ENCODE measurements at places on chromosomes 1 and 21.
A peak's percentile ranks its signal among the peaks of the same experiment; 100 is the strongest.

GRCh38 chr1:85224734-85225623 is 24.2 kb upstream of the SYDE2 start:
- no peak for DNase-seq

GRCh38 chr1:197083474-197083873 is 16.4 kb upstream of the F13B start:
- DNase-seq: no peak

- DNase-seq: no peak
These were observed 32.8 kb upstream of the ZNF281 start for GRCh38 chr1:200442537-200443156.

DNA sequence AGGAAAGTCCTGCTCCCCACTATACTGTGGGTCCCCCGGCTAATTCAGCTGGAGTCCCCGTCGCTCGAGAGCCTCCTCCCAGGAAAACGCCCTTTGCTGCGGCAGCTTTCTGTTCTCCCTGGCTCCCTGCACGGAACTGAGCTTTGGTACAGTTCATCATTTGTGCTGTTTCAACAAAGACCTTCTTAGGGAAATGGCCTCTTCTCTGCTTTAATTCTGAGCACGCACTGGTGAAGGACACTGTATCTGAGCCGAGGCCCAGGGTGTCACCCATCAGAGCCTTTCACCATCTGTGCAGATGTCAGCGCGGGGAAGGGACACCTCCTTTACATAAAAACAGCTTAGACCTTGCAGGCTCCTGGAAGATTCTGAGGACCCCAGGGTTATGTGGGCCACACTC is 13.5 kb upstream of the PEX10 start:
- no peak for DNase-seq

GRCh38 chr1:52503706-52504105 is 49.2 kb downstream of the TUT4 start:
- DNase-seq: no peak

GRCh38 chr1:221708987-221709386 is 32.9 kb downstream of the DUSP10 start:
- DNase-seq: peak; percentile 69

DNA sequence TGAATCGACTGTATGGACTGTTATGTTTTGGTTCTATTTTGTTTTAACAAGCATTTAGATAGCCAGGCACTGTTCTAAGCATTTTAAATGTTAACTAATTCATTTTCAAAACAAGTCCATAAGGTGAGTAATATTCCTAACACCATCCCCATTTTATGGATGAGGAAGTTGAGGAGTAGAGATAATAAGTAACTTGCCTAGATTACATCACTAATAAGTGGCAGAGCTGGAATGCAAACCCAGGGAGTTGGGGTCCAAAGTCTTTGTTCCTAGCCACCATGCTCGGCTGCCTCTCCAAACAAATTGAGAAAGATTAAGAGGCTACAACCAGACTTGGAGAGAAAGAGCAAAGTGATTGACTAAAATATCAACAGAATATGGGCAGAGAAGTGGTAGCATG is 12.6 kb upstream of the LEPR start:
- no peak for DNase-seq

- no peak for DNase-seq
These were observed 646.2 kb downstream of the ADGRL2 start for GRCh38 chr1:82446955-82447354.

DNA sequence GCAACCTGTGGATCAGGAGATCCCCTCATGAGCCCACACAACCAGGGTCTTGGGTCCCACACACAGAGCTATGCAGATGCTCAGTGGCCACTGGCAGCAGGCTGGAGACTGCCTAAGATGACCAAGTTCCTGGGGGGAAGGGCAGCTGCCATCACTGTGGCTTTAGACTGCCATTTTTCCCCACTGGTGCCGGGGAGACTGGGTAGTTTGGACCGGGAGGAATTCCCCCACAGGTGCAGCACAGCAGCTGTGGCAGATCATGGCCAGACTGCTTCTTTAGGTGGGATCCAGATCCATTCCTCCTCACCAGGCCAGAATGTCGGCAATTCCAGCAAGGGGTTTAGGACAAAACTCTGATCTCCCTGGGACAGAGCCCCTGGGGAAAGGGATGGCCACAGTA is 45.7 kb upstream of the HIVEP3 start:
- no peak for DNase-seq

DNA sequence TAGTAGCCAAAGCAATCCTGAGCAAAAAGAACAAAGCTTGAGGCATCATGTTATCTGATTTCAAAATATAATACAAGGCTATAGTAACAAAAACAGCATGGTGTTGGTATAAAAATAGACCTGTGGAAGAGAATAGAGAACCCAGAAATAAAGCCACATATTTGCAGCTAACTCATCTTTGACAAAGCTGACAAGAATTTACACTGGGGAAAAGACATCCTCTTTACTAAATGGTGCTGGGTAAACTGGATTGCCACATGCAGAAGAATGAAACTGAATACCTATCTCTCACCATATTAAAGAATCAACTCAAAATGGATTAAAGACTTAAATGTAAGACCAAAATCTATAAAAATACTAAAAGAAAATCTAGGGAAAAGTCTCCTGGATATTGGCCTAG is 59.5 kb upstream of the CD55 start:
- DNase-seq: no peak

DNA sequence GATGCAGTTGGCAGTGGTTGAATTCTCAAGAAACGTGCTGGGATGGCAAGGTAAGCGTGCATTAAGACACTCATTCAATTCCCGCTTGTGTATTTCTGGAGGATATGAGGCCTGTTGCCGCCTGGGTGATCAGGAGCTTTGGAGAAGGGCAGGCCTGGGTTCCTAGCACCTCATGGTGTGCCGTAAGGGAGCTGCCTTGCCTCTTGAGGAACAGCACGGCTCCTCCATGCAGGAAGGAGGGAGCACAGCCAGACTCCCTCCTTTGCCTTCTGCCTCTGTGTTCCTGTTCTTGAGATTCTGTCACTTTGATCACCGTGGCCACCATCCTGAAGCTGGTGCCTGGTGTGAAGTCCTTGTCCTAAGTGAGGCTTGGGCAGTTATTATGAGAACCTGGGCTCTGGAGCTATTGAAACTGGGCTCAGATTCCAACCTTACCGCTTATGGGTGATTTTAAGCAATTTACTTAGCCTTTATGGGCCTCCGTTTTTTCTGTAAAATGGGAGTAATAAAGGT is 18.3 kb downstream of the SLFNL1 start:
- no peak for DNase-seq

GRCh38 chr1:67948151-67949080 is 102.0 kb downstream of the DIRAS3 start:
- no peak for DNase-seq

GRCh38 chr1:41875487-41875886 is 43.2 kb downstream of the HIVEP3 start:
- DNase-seq: no peak

DNA sequence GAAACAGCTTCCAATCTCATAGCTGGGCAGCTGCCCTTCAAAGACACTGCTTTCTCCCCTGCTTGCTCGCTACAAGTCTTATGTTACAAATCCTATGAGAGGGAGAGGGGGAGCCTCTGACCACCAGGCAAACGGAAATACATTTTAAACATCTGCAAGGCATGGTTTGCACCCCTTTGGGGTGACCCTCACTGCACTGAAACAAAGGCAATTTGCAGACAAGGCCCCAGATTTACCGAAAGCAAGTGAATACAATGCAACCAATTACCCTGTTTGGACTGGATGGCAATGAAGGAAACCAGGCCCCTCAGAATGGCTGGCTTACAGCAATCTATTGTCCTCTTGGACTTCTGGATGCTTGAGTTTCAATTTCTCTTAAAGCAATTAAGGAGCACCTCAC is 11.8 kb upstream of the ATP13A2 start:
- DNase-seq: no peak

DNA sequence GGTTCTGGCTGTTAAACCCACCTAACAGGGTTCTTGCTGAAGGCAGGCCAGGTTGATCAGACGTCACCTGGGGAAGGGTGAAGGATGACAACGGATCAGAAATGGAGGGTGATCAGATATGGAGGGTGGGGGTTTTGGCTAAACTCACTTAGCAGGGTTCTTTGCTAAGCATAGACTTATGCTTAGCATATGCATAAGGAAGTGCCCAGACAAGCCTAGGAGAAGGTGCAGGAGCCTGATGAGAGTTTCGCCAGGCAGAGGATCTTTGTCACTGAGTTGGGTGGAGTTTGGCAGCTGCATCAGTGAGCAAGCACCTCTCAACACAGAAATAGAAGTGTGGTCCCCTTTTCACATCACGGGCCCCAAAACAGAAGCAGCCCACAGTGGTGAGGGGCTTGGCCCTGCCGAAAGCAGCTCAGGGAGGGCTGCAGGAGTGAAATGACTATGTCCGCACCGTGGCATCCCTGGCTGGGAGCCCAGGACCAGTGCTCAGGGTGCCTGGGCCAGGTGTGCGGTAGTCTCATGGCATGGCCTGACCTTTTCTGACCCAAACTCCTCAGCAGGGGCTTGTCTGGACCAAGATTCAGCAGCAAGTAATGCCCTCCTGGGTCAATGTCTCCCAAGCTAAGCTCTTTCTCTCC is 101.6 kb downstream of the AJAP1 start:
- DNase-seq: peak; percentile 31

- no peak for DNase-seq
These were observed 2.1 kb upstream of the A3GALT2 start for GRCh38 chr1:33322870-33323585.

GRCh38 chr1:234069760-234070159 is 165.3 kb downstream of the SLC35F3 start:
- peak; percentile 27 for DNase-seq

DNA sequence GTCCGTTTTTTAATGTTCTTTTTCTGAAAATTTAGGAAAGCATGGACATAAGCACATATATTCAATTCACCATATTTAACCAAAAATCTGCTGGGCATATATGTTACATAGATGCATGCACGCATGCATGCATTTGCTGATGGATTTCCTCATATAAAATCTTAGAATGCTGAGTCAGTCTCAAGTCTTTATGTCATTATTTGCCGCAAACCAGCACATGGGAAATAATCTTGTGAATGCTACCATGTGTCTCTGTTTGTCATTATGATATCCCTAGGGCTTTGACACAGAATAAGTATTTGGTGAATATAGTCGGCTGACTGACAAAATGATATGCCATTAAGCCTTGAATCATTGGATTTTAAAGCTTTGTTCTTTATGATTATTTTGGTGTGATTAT is 776.5 kb downstream of the KCNT2 start:
- no peak for DNase-seq

DNA sequence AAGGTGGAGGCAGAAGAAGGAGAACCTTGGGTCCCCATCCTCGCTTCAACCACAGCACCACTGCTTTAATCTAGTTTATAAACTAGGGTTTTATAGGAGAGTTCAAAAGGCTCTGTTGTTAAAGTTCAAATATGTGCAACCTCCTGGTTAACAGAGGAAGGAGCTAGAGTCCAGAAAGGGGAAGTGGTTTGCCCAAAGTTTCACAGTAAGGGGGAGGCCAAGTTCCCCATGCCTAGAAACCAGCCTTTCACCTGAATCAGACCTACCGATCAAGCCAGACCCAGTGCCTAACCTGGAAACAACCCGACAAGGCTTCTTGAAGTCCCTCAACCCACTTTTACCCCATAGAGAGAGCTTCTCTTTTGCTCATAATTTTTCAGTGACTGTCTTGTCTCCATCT is 106.5 kb downstream of the PLPP3 start:
- peak; percentile 72 for DNase-seq

GRCh38 chr1:97204468-97204867 is 482.9 kb downstream of the PTBP2 start:
- DNase-seq: no peak

DNA sequence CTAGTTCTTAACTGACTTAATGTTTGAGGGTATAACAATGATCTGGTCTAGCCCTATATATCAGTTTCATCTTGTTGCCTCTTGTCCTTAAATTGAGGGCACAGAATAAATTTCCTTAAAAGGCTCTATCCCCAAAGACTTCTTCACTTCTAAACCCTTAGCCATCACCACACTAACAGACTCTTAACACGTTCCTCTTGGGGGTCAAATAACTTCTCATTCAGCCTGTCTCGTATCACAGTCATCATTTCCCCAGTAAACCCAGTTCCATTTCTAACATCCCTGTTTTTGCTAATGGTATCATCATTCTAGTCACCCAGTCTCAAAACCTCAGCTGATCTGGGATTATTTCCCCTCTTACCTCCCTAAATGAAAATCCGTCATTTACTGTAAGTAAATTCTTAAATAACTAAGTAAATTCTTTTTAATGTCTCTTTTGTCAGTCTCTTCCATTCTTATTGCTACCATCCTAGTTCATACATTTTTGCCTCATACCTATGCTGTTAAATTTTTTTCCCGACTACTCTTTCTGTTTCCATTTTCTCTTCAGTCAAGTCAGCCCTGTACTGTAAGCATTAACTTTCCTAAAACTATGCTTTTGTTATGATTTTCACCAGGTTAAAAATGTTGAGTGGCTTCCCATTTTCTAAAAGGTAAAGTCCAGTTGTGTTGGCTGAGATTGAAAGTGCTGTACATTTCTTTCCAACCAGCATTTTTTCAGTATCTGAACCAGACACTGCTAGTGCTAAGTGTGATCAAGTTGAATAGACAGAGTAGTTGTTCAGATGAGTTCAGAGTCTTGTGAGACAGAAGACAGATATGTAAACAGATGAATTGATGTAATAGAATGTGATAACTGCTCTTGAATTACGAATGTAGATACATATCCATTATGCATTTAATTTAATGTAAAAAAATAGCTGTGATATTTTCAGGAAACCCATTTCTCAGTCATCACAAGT is 6.9 kb downstream of the CTTNBP2NL start:
- DNase-seq: no peak

DNA sequence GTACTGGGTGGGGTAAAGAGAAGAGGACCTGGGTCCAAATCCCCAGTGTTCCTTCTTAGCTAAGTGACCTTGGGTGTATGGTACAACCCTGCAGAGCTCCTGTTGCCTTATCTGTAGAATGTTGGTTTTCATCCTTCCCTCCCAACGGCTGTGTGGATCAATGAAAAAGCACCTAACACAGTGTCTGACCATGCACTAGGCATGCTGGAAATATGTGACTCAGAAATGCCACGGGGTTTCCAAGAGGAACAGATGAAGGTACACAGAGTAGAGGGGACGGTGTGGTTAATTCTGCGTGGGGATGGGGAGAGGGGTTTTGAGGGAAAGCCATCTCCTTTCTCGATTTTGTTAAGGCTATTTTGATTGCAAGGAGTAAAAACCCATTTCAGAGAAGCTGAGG is 8.6 kb downstream of the NIPAL3 start:
- no peak for DNase-seq

GRCh38 chr1:70980361-70980760 is 67.3 kb downstream of the PTGER3 start:
- no peak for DNase-seq

DNA sequence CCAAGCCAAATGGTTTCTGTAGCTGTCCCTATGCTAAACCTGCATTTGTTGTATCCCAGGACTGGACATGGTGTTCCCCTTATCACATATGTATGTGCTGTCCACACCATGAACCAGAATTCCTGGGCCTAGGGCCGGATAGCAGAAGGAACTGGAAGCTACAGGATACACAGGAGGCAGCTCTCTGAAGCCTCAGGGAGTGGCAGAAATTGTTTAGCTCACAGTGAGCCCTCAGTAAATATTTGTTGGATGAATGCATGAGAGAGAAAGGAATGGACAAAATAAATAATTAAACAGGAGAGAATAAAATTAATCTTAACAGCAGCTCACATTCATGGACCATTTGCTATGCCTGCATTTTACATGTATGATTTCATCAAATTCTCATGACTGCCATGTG is 2.1 kb downstream of the NIPAL3 start:
- no peak for DNase-seq

All from NB4 (cell line).